ENCODE measurements at places on chromosomes 6 and 20.

DNA sequence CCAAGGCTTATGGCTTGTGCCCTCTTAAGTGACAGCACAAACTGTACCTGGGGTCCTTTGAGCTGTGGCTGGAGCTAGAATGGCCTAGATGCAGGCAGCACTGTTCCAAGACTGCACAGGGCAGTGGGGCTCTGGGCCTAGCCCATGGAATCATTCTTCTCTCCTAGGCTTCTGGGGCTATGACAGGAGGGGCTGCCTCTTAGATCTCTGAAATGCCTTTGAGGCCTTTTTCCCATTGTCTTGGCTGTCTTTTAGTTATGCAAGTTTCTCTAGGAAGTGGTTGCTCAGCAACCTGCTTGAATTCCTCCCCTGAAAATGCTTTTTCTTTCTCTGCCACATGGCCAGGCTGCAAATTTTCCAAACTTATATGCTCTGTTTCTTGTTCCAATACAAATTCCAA lies 183.4 kb downstream of the WDR27 start:
- no peak for DNase-seq

DNA sequence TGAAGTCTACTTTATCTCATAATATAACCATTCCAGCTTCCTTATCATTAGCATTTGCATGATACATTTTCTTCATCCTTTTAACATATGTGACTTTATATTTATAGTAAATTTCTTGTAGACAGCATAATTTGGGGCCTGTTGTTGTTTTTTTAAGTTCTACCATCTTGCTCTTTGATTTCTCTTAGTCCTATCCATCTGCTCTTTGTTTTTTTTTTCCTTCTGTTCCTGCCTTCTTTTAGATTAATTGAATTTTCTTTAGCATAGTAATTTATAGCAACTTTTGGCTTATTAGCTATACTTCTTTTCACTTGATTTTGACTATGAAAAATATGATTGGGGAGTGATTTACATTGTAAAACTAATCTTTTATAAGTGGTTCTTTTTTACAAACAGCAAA lies 19.2 kb upstream of the FABP7 start:
- DNase-seq, result no peak

GRCh38 chr20:19115581-19115980 lies 96.9 kb upstream of the SLC24A3 start:
- DNase-seq, result no peak

DNA sequence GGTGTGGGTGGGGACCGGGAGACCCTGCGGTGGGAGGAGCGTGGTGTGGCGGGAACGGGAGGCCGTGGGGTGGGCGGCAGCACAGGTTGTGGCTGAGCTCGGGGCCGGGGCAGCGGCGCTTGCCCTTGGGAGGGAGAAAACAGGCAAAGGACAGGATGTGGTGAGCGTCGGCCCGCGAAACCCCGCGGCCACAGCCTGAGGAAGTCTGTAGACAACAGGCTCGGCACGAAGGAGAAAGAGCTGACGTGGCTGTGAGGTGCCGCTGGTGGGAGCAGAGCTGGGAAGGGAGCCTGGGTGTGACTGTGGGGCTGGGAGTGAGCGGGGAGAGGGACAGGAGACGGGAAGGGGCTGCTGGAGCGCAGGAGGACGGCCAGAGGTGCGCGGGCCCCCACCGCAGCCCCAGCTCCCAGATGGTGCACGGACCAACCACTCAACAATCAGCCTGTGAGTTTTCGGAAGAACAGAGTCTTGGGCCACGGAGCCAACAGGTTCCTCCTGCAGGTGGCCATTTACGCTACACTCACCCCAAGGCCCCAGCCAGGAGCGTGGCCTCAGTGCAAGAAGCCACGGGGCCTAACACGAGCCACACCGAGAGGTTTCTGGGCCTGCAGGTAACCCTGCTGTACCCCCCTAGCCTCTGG lies 202.8 kb downstream of the DLL1 start:
- DNase-seq, result no peak

GRCh38 chr20:63682384-63683139 lies 13.9 kb upstream of the TNFRSF6B start:
- peak; percentile 99 for DNase-seq

GRCh38 chr6:149335924-149336608 lies 18.6 kb downstream of the TAB2 start:
- DNase-seq, result peak; percentile 85

Measured in kidney glomerular epithelial cell (primary cell).